ENCODE measurements at places on chromosomes 7 and 10.

GRCh38 chr10:21264271-21264670 is 261.2 kb downstream of the SKIDA1 start:
- no peak for DNase-seq

DNA sequence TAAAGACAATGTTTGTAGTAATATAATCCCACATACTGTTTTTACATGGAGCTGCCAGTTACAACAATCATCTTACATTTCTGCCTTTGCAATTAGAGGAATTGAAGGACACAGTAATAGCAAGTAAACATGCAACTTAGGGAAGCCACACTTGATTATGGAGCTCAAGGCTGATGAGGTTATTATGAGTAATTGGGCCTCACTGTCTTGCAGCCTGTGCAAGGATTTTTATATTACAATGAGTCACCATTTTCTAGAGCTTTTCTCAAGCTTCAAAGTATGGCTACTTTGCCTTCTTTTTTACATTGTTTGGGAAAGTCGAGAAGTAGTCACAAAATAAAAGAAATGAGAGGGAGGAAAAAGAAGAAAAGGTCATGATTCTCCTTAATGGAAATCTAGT is 226.4 kb downstream of the KIAA1217 start:
- DNase-seq: no peak

GRCh38 chr10:126014309-126014708 is 117.9 kb downstream of the FANK1 start:
- no peak for DNase-seq

DNA sequence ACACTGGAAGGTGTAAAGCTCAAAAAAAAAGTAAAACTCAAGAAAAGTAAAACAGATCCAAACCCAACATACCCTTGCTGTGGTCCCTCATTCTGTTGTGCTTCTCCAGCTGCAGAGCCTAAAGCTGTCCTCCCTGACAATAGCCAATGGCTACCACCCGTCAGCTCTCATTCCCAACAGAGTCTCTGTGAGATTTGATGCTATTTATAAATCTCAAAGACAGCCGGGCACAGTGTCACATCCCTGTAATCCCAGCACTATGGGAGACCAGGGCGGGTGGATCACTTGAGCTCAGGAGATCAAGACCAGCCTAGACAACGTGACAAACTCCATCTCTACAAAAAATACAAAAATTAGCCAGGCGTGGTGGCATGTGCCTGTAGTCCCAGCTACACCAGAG is 116.0 kb downstream of the KMT2E start:
- DNase-seq: no peak

- DNase-seq: peak; percentile 55
Observed at GRCh38 chr7:39733881-39734632, 110.7 kb downstream of the RALA start.

GRCh38 chr10:21527598-21528235 is 2.2 kb upstream of the SKIDA1 start:
- peak; percentile 64 for DNase-seq

DNA sequence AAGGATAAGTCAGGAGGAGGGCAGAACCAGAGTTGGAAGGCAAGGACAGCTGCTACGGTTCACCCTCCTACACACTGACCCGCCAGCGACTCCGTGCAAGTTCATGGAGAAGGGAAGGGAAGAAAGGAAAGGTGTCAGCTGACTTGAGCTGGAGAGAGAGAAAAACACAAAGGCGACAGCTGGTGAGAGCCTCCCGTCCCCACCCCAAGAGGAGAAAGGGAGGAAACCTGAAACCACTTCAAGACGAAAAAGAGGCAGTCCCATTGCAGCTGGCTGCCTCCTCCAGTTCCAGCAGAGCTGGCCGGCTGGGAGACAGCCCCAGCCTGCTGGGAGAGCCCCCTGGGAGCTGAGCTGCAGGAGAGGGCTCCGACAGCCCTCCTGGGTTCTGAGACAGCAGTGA is 75.2 kb downstream of the PARD3 start:
- peak; percentile 42 for DNase-seq

DNA sequence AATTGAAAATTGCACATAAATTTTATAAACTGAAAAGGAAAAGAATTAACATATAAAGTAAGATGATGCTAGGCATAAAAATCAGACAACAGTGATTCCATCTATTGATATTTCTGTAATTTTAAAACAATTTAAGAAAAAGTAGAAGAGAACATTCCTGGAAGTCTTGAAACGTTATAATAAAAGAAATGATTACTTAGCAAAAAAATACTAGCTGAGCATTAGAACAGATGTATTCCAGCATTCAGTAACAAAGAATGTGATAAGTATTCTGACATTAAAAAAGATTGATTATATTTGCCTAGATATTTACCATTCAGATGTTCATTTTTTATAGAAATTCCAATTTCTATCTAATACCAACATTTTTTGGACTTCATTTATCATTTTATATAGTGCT is 120.1 kb upstream of the PPP1R9A start:
- DNase-seq: no peak

DNA sequence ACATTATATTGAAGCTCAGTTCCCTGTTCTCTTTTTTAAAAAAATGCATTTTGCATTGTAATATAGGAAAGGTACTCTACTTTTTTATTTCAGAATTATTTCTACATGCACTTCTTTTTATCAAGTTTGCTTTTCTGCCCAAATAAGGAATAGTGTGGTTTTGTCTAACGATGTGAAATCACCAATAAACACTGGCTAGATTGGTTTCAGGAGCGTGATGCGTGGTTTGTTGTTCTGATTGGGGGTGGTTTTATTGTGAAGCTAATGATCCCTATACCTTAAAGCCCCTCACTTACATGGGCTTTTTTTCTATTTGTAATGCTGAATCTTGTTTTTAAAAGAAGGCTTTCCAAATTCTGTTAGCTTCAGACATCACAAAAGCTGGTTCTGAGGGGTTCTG is 17.6 kb downstream of the ENTPD7 start:
- no peak for DNase-seq

- no peak for DNase-seq
Observed at GRCh38 chr10:128528167-128528566, 401.9 kb upstream of the MKI67 start.

DNA sequence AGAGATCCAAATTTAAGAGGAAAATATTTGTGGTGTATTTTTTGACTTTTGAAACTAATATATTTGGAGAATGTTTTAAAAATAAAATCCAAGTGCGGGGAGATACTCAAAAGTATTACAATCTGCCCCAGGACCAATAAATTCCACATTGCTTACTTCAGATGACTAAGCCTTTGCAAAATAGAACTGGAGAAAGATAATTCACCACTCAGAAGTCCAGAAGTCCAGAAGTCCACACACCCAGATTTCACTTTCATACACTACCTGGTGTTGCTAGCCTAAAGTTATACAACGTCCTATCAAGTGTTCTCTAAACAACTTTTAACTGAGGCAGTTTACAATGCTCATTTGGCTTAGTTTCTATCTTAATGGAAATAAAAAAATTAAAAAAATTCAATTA is 487.0 kb upstream of the SEMA3D start:
- no peak for DNase-seq

- DNase-seq: no peak
Observed at GRCh38 chr7:122487131-122487530, 182.6 kb upstream of the FEZF1 start.

DNA sequence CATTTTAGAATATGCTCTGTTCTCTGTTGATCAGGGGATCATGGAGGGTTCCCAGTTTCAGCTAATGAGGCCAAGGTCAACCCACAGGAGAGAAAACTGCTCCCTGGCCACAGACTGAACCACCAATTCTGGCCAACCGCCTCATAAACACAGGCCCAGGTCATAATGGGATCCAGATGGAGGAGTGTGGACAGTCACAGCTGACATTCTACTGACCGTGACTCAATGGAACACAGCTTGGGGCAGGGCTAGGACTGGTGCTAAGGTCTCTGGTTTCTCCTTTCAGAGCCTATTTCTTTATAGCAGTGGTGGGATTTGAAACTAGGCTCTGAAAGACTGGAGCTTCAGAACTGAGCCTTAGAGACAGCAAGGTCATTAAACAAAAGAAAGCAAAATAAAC is 68.3 kb downstream of the HIPK2 start:
- DNase-seq: no peak

DNA sequence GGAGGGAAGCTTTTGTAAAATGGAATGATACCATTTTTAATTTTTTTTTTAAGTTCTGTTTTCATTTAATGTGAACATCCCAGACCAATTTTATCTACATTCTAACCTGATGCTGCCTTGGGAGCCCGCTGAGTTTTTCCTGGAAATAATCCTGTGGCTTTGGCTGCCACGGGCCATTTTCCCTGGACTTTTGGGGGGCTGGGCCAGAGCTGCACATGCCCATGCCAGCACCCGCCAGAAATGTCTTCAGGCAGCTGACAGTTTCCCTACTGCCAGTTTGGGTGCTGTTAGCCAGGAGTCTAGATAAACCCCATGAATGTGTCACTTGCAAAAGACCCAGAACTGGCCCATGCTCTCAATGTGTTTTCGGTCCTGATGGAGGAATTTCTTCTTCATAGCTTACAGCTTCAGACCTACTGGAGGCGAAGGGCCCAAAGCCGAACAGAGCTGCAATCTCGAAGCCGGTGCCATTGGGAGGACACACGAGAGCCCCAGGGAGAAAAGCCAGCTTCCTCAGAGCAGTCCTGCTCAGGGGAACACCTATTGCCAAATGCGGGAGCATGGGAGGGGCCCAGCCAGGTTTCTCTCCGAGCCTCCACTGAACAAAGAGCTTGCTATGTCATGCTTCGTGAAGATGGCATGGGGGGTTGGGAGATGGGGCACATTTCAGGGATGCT is 444.2 kb upstream of the MKI67 start:
- DNase-seq: no peak

GRCh38 chr10:3959370-3960325 is 174.6 kb upstream of the KLF6 start:
- no peak for DNase-seq

Data from DMS79 treated with DMSO at 0.1 percent for 48 hours (cell line).